NCI-H2171 treated with DMSO at 0.1 percent for 48 hours (cell line): ENCODE measurements at places on chromosomes 2 and 18.

GRCh38 chr2:44218771-44219170 is 50.1 kb downstream of the PPM1B start:
- DNase-seq = no peak

DNA sequence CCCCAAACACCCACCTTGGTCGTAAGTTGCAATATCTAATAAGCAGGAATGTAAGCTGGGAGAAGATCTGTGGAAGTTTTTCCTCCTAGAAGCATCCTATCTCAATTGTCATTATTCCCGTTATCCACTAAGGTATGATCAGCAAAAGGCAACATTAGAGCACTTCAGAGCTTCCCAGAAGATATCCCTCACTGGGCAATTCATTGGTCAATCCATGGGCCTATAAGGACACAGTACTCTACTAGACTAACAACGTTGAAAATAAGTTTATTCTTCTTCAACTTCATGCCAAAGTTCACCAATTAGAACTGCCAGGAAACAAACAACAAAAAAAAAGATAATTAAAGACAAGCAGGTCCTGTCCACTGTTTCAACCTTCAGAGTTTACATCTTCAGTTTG is 433.0 kb upstream of the POU3F3 start:
- no peak for DNase-seq

DNA sequence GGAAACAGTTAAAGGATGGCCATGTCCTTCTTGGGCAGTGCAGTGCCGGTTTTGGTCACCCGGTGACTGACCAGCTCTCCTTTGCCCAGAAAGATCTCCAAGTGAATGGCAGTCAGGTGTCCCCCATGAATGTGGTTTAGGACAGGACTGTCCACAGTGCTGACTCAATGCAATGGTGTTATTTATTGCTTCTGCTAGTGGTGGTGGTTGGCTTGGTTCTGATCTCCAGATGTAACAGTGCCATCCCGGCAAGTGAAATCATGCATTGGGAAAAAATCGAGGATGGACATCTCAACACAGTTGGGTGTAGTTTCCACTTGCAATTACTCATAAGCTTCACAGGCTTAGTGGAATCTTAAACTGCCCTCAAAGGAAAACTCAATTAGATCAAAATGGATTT is 81.9 kb downstream of the TGOLN2 start:
- DNase-seq = no peak

GRCh38 chr2:9258953-9259399 is 52.4 kb downstream of the ASAP2 start:
- DNase-seq = no peak

DNA sequence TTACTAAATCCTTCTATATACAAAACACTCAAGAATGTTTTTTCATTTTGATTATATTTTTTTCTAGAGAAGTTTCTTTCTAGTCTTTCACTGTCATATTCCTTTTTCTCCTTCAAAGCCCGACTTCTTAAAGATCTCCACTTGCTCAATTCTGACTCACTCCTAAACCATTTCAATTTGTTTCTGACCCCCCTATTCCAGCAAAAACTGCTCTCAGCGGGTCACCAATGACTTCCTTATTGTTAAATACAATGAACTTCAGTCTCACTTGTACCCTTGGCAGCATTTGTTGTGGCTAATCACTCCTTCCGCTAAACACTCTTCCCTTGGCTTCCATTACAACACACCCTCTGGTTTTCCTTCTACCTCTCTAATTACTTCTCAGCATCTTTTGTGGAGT is 111.1 kb upstream of the RBBP8 start:
- no peak for DNase-seq

- no peak for DNase-seq
Observed at GRCh38 chr2:95393901-95394300, 8.6 kb upstream of the FAHD2A start.

GRCh38 chr2:239676716-239677452 is 276.1 kb upstream of the HDAC4 start:
- no peak for DNase-seq

GRCh38 chr18:36196238-36196995 is 9.1 kb downstream of the MOCOS start:
- DNase-seq = peak; percentile 24

DNA sequence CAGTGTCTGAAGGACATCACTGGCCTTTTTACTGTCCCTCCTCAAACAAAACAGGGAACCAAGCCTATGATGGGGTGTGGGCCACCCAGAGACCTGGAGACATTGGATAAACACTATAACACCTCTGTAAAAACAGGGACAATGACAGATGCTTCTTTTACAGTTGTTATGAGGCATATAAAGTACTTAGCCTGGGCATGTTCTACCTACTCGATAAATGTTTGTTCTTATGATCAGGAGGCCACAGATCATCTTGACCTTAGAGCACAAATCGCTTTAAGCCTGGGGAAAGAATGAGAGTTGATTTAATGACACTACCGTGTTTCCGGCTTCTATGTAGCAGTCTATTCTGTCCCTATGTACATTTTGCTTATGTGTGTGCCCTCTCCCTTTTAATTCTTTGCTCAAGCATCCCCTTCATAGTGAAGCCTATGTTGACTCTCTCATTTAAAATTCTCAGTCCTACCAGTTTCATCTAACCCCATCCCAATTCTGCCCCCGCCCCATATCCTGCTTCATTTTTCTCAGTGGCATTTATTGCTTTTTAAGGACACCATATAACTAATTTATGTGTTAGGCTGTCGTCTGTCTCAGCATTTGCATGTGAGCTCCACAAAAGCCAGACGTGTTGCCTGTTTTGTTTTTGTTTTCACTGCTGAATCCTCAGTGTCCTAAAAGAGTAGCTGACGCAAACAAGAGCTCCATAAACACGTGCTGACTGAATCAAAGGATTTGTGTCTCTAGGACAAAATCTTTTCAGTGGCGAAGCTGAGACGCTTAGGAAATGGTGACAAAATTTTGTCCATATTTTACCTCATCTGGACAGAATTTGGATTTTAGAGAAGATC is 182.3 kb upstream of the ST6GAL2 start:
- DNase-seq = no peak

- peak; percentile 52 for DNase-seq
Observed at GRCh38 chr2:111884592-111884964, 585 bp upstream of the ANAPC1 start.

DNA sequence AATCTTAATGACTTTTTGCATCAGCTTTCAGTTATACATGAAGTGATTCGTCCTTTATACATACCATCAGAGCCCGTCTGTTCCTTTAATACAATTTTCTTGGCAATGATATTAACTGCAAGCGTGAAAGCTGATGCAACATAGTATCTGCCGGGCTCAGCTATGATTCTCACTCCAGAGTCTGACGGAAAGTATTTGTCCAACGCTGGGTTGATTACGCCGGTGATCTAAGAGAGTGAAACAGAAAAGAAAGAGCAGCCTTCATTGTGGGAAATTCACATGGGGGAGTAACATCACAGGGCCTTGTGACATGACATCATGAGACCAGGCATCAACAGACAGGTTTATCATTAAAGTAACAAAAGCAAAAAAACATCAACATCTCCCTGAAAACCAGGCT is 6.2 kb downstream of the ODC1 start:
- no peak for DNase-seq

- DNase-seq = no peak
Observed at GRCh38 chr18:75229437-75229836, 18.8 kb downstream of the TSHZ1 start.

DNA sequence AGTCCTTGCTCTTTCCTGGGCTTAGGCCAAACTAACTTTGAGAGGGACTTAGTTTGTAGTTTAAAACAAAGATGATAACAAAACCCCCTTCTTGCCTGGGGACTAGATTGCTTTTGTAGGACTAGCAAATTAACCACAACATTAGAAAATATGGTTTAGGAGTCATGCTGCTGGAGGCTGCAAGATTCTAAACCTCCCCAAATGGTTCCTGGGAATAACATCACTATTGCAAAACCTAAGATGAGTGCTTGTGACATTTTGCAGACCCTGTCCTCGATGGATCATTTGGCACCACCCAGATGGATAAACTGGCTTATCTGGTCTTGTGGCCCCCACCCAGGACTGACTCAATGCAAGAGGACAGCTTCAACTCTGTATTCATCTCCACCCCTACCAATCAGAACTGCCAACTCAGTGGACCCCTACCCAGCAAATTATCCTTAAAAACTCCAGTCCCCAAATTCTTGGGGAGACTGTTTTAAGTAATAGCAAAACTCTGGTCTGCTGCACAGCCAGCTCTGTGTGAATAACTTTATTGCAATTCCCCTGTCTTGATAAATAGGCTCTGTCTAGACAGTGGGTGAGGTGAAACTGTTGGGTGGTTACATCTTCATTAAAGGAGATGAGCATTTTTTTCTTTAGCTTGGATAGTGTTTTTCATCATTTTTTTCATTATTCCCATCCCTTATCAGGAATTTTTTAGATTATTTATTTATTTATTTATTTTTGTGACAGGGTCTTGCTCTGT is 58.9 kb downstream of the SPTBN1 start:
- no peak for DNase-seq

DNA sequence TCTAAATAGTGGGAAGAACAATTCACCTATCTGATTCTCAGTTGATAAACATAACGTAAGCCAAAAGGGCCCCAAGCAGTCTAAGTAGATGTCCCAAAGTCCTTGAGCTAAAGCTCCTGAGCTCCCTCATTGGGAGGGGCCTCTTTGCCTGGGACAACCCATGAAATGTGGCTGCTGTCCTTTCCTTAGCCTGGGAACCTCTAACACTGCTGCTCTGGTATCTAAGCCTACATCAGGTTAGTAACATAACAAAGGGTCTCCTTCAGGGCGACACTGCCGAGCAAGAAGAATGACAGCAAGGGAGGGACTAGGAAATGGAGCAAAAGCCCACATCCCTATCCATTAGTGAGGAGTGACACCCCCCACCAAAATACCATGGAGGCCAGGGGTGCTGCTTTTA is 98.3 kb downstream of the MAPRE2 start:
- DNase-seq = no peak

DNA sequence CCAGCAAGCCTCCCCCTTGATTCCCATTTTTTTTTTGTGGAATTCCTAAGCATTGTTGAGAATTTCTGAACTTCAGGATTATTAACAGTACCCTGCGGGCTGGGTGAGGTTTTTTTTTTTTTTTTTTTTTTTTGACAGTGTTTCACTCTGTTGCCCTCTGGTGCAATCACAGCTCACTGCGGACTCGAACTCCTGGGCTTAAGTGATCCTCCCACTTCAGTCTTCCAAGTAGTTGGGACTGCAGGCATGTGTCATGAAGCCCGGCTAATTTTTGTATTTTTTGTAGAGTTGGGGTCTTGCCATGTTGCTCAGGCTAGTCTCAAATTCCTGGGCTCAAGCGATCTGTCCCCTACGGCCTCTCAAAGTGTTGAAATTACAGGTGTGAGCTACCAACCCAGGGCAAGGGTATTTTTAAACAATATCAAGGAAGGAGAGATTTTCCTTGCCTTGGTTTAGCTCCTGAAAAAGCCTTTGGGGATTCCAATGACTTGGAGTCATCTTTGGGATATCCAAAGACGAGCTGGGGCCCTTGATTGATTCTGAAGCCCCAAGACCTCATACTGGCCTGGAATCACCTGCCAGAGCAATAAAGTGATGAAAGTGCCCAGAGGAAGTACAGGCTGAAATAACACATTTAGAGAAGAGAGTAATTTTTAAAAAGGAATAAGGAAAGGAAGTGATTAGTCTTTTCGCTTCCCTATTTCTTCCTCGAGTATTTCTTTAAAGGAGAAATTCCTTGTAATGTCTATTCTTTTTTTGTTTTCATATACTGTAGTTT is 240.2 kb downstream of the TGIF1 start:
- peak; percentile 18 for DNase-seq

- no peak for DNase-seq
Observed at GRCh38 chr2:109558076-109558882, 55.5 kb downstream of the SEPTIN10 start.

DNA sequence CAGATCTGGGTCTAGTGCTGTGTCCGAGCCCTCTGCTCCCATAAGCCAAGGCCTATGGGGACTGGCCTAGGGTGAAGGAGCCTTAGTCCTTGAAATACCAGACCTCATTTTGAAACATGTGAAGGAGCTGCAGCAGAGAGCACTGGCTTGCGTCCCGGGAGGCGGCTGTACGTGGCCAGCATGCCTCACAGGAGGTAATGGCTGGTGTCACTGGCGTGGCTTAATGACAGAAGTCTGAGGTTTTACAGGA is 72.7 kb upstream of the OTOS start:
- DNase-seq = no peak

DNA sequence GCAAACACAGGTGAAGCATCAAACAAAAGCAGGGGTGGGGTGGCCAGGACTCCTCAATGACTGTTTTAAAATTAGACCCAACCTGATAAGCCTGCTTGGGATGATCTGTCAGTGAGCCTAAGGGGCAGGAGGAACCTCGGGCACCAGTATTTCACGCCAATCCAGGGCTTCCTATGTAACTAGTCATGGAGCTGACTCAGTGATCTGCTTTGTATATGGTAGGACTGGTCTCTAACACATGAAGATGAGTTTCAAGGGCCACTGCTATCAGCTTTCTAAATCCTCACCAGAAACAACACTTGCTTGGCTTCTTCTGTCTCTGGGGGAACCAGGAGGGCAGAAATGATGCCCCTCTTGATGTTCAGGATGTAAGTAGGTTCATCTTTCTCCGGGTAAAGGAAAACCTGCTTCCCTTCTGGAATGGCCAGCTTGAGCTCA is 6.2 kb downstream of the APOB start:
- no peak for DNase-seq

DNA sequence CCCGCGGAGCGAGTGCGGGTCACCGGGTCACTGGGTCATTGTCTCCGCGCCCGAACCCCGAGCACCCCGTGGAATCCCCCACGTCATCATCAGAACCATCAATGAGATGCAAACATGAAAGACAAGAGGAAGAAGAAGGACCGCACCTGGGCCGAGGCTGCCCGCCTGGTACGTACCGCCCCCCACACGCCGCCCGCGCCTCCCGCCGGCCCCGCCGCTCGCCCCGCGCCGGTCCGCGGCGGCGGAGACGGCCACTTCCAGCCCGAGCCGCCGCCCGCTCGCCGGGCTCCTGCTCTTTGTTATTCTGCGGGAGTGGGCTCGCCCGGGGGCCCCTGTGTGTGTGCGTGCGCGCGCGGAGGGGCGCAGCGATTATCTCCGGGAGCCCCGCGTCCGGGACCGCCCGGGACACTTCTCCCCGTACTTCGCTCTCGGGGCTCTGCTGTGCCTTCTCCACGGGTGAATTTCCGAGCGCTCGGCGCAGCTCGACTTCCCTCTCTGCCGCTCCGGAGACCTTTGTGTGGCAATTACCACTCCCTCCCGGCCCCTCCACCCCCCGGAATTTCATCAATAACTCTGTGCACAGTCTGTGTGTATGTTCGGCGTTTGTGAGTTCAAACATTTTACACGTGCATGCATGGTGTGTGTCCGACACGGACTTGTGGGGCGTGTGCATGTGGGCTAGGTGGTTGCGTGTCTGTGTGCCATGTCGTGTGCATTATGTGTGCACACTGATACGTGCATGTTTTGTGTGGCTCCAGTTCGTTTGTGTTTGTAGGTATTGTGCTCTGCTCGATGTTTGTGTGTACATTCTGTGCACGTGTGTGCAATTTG is 714 bp downstream of the ASXL3 start:
- peak; percentile 75 for DNase-seq

GRCh38 chr2:16653799-16654198 is 11.8 kb downstream of the CYRIA start:
- DNase-seq = no peak

DNA sequence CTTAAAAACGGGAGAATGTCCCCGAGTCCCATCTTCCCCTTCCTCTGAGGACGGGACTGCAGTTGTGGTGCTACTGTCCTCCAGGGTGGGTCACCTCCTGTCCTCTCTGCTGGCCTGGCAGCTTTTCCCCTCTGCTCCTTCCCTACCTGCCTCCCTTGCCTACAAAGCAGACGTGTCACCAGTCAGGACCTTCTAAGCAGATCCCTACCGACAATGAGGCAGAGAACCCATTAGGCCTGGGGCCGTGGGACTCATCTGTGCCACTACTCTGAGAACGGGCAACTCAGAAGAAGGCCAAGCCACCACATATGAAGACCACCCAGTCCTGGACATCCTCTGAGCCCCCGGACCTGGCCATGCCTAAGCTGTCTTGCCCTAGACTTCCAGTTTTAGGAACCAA is 103.0 kb upstream of the TEX51 start:
- DNase-seq = no peak
